ENCODE measurements at places on chromosomes 4 and X.

DNA sequence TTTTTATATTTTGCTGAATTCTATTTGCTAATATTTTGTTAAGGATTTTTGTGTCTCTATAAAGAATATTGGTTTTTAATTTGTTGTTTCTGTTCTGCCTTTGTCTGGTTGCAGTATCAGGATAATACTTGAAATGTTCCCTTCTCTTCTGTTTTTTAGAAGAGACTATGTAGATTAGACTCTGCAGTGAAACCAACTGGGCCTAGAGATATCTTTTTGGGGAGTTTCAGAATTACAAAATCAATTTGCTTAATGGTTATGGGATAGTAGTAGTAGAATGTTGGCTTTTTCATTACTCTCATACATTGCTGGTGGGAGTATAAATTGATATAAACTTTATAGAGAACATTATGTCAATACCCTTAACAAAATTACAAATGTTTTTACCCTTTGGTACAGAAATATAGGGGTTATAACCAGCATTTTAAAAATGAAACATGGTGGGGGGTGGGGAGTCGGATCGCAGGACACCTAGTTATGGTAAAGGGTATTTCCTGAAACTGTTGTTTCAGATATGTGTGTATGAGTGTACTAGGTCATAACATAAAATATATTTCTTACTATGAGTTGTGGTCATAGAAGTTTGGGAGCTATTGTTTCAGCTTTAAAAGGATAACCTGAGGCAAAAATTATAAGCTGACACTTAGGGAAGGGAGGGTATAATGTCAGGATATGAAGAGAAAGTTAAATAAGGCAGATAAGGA, 29.0 kb downstream of the CLOCK start:
- no peak for DNase-seq

DNA sequence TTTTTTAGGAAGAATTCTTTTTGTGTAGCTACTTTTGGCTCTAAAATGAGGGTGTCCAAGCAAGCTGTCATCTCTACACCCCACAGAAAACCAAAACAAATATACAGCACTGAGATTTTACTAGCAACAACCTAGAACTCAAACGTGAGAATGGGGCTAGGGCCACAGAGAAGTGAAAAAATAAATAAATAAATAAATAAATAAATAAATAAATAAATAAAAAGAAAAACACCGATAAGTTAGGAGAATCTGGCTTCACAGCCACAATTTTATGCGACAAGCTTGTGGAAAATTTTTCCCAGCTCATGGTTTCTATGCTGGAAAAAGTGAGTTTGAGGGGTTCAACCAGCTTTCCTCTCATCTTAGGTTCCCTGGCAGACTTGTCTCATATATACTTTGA, 324.6 kb upstream of the TACR3 start:
- no peak for DNase-seq

DNA sequence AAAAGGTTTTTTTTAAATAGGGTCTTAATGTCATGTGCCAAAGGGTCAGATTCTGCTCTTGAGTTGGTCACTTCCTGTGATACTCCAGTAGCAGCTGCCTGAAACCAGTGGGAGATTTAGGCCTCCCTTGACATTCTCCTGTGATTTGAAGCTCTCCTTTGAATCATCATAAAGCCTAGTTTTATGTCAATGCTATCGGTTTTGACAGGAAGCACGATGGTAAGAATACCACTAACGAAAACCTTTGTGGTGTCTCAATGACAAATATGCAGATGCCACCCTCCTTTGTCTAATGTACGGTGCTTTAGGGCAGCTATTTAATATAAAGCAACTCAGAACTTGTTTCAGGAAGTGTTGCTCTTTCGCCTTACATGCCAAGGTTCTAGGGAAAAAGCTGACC, 44.2 kb downstream of the CCNI start:
- no peak for DNase-seq

- no peak for DNase-seq
Observed at GRCh38 chr4:130486186-130486585, 1390.2 kb downstream of the C4orf33 start.

- no peak for DNase-seq
Observed at GRCh38 chr4:155807021-155807420, 48.2 kb downstream of the GUCY1B1 start.

- DNase-seq, result peak; percentile 88
Observed at GRCh38 chr4:120065974-120066516, 603 bp downstream of the MAD2L1 start.

- no peak for DNase-seq
Observed at GRCh38 chr4:152351080-152351479, 184.8 kb downstream of the FBXW7 start.

Measured in NB4 (cell line).